ENCODE measurements at places on chromosomes 7 and 10.
A peak's percentile ranks its signal among the peaks of the same experiment; 100 is the strongest.

DNA sequence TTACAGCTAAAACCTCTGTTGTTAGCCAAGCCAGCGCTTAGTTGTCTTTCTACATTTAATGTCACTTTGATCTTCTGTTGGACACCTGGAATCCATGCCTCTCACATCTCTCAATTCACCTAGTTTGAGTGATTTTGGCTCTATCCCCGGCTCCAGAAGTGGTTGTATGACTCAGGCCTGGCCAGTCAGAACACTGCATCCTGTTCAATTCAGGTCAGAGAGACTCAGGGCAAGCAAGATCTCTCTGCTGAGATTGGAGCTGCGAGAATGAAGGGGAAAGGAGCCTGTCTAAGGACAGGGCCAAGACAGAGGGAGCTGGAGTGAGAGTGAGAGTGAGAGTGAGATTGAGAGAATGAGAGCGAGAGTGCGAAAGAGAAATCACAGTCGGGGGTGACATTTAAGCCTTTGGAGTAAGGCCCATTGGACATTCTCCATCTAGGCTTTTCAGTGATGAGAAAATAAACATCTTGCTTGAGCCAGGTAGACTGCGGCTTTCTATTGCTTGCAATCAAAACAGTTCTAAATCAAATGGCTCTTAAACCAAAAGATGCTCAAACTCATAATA, 83.3 kb upstream of the DYNC1I1 start:
- no peak for DNase-seq

DNA sequence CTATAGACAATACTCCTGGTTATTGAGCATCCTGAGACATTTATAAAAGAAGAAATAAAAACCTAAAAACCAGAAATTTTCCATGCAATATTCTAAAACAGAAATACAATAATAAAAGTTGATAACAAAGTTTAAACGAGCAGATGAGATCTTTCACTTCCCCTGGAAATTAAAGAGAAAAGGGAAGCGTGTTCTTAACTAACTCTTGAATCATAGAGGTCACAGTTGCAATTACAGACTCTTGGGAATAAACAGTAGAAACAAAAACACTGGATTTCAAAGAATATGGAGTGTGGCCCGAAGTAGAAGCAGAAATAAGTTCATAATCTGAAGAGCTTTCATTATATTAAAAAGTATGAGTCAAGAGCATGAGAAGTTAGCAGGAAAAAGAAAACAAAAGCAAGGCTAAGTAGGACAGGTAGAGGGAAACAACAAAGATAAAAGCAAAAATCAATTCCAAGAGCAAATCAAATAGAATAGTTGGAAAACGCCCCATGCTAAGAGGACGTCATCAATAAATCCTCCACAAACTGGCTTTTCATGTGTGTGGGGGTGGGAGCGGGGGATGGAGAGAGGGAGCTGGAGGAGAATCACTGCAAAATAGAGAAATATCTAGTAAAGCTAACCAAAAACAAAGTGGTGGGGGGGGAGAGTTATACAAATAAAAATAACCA, 55.2 kb upstream of the C10orf71 start:
- no peak for DNase-seq

DNA sequence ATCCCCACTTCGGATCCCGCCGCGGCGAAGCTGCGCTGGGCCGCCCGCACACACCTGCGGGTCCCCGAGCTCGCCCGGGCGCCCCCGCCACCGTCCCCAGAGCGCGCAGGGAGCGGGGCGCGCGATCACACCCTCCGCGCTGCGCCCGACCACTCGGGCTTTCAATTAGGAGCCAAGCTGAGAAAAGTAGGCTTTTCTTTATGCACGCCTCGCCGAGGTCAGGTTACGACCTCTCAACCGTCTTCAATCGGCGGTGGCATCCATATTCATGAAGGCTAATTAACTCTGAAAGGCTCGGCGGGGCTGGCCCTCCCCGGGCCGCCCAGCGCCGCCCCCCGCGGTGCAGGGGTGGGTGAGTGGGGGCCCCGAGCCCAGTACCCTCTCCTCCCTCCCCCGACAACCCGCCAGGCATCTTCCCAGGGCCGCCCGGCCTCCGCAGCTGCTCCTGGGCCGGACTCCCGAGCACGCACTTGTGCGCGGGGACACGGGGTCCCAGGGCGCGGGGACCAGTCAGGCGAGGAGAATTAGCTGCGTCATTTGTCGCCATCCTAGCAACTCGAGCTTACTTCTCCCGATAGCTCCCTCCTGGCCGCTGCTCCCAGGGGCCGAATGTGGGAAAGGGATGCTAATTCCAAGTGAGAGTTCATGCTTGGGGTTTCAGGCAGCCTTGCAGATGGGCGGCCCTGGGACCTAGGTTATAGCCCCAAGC, 155.5 kb upstream of the LYZL2 start:
- DNase-seq: peak; percentile 25

DNA sequence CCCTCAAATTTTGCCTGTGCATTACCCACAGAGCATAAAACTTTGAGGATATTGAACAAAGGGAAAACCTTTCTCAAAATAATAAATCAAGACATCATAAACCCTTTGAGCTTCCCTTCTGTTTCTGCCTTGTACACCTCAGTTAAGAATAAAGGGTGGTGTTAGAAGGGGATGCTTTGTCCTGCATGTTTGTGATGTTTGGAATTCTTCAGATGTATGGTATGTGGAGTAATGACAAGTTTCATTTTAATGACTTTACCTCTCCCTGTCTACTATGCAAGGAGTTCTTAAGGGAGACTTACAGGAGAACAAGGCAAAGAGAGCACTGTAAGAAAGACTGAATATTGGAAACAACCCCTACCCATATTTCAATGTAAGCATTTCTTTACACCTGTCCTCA, 99.2 kb downstream of the HECW1 start:
- DNase-seq: no peak

All from CD4-positive, alpha-beta T cell treated with Interferon gamma for 1 hour (primary cell).